Esophagus squamous epithelium (tissue), 5 donors: ENCODE measurements at places on chromosomes 1 and 21. TPM values are rescaled to one million over a fixed set of nuclear protein-coding genes. Genes with fewer than 3 reads are reported as not detected.

GRCh38 chr1:10838541-10838940 is 42.1 kb upstream of the CASZ1 start:
- DNase-seq = no peak
- H3K4me1 ChIP-seq = peaks cover 6% of the 10 kb centered on the region
- H3K4me3 ChIP-seq = no peak overlapping the region
- no peaks in the 10 kb centered on the region for H3K36me3 ChIP-seq

DNA sequence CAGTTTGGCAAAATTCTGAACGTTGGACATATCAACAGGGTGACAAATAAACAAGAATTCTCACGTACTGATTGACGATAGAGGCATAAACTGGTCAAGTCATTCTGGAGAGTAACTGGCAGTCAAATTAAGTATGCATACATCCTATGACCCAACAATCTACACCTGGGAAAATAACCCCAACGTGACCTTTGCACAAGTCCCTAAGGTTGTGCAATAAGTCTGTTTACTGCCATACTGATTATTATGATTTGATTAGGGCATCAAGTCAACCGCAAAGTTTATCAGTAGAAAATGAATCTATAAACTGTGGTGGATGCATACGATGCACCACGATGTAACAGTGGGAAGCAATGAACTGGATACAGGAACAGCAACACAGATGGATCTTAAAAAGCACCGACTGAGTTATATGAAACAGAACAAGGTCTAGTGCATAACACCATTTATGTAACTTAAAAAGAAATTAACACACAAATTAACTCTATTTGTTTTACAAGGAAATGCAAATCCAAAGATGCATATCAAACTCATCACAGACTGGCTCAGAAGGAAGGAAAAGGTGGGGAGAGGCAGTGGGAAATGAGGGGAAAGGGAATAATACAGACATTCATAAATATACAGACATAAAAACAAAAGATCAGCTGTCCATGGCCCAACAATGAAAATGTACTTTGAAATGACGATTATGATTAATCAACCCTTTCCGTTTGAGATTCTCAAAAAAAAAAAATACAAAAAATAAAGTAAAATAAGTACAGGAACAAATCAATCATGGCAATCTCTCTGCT is 41.0 kb upstream of the SEC16B start:
- no peak overlapping the region for H3K27ac ChIP-seq
- DNase-seq = no peak
- peaks cover 16% of the 10 kb centered on the region for H3K36me3 ChIP-seq
- no peaks in the 10 kb centered on the region for H3K27me3 ChIP-seq

- no peaks in the 10 kb centered on the region for H3K27me3 ChIP-seq
- H3K4me3 ChIP-seq = no peak overlapping the region
- no peaks in the 10 kb centered on the region for H3K36me3 ChIP-seq
- no peak for DNase-seq
- no peaks in the 10 kb centered on the region for H3K4me1 ChIP-seq
Observed at GRCh38 chr1:218933513-218933912, 240.2 kb upstream of the LYPLAL1 start.

DNA sequence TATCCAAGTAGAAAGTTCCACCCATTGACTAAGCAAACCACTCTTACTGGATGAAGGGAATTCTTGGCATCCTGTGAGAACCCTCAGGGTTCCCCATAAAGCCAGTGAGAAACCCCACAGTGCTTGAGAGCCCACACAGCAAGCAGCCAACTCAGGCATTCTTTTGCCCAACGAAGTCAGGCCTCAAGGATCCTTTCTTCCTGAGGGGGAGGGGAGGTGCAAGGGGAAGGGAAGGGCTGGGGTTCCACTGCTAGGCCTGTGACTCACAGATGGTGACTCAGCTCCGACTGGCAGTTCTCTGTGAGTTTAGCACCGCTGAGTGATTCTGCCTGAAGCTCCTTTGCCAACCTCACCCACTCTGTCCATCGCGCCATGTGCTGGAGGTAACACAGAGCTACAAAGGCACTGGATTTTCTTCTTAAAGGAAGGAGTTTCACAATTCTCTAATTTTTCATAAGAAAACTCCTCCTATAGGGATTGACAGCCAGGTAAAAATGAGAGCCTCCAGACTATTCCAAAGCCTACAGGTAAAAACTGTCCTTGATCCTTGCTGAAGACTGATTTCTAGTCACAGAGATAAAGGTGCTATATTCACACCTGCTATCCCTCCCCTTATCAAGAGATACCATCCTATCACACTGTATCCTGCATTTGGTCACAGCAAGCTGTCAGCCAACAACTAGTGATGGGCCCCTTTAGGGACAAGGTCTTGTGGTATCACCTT is 4.8 kb downstream of the ENO1 start:
- H3K27me3 ChIP-seq = no peaks in the 10 kb centered on the region
- H3K36me3 ChIP-seq = peaks cover 75% of the 10 kb centered on the region
- DNase-seq = peak; percentile 60
- H3K27ac ChIP-seq = peak overlapping the region; percentile 98

DNA sequence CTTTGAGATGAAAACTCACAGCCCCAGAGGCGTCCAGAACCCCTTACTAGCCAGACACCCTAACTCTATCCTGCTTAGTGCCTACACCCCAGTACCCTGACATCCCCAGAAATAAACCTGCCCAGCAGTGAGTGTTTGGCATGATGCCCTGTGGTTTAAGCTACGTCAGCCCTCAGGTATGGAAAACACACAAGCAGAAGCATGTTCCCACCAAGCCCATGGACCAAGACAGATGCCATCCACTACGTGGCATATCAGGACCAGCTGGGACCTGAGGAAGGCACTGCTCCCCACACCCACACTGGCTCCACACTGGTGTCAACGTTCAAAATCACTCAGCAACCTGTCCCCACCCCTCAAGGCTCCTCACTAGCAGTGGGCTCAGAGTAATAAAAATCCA is 116.4 kb downstream of the SYT2 start:
- H3K36me3 ChIP-seq = no peaks in the 10 kb centered on the region
- no peak overlapping the region for H3K4me3 ChIP-seq
- peak overlapping the region; percentile 54 for H3K27ac ChIP-seq
- no peaks in the 10 kb centered on the region for H3K4me1 ChIP-seq

DNA sequence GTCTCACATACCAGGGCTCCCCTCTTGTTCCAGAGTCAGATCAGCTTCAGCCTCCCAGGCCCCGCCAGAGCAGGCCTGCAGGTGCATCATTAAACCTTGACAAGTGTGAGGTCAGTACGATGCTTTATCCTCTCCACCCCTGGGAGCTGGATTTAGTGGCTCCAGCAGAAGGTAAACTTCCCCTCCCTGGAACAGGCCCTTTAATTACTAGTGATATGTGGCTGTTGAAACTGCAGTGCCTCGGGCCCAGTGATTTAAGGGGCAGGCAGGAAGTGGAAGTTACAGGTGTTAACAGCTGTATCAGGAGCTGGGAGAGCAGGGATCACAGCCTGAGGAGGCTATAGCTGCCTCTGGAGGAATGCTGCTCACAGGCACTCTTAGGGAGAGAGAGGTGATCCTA is 132.4 kb upstream of the KLHDC7A start:
- no peaks in the 10 kb centered on the region for H3K27me3 ChIP-seq
- H3K4me3 ChIP-seq = no peak overlapping the region
- no peak overlapping the region for H3K27ac ChIP-seq
- no peaks in the 10 kb centered on the region for H3K4me1 ChIP-seq
- DNase-seq = no peak
- H3K36me3 ChIP-seq = no peaks in the 10 kb centered on the region

DNA sequence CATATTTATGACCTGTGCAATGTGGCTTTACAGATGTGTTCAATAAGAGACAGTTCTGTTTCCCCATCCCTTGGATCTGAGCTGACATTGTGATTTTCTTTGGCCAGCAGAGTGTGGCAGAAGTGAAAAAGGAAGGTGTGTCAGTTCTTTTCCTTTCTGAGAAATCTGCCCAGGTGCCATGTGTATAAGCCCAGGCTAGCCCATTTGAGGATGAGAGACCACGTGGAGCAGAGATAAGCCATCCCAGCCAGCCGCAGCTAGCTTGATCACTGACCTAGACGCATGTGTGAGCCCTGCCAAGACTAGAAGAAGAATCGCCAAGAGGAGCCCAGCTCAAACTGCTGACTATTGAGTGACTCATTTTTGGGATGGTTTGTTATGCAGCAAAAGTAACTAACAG is 127.8 kb downstream of the KCNJ6 start:
- no peak overlapping the region for H3K27ac ChIP-seq
- no peaks in the 10 kb centered on the region for H3K27me3 ChIP-seq
- H3K4me1 ChIP-seq = no peaks in the 10 kb centered on the region
- H3K4me3 ChIP-seq = no peak overlapping the region

GRCh38 chr1:12610305-12610935 is 7.6 kb downstream of the DHRS3 start:
- DNase-seq = no peak
- H3K4me3 ChIP-seq = no peak overlapping the region
- H3K4me1 ChIP-seq = peaks cover 81% of the 10 kb centered on the region
- peaks cover 87% of the 10 kb centered on the region for H3K36me3 ChIP-seq

GRCh38 chr1:109498161-109498801 is 4.4 kb downstream of the CYB561D1 start:
- H3K27ac ChIP-seq = no peak overlapping the region
- DNase-seq = no peak
- H3K4me1 ChIP-seq = peaks cover 39% of the 10 kb centered on the region
- H3K4me3 ChIP-seq = no peak overlapping the region
- H3K36me3 ChIP-seq = peaks cover 52% of the 10 kb centered on the region
- H3K27me3 ChIP-seq = no peaks in the 10 kb centered on the region

The KRTAP13-2 gene
- not detected for total RNA-seq

The HLX gene
- total RNA-seq = 0.53 TPM

The CNR2 gene
- not detected for total RNA-seq

The LCE2C gene
- not detected for total RNA-seq

The NEK2 gene
- 3.8 TPM for total RNA-seq

The SPRR2F gene
- 1,391 TPM for total RNA-seq
